Right lung (tissue), 10 donors: ENCODE measurements at places on chromosomes 4 and X.

DNA sequence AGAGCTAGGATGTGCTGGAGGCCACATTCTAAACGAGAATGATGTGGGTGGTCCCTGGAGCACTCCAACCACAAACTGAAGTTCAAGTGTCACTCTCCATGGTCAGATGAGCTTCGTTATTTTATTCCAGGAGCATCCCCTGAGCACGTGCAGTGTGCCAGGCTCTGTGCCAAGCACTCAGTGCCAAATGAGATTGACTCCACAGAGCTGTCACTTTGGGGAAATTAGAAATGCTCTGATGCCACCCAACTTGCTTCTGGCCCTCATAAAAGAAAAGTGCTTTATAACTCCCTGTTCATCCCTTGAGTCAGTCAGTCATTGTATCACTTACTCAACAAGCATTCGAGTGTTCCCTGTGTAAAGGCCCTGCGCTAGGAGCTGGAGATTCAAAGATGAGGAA, 91.2 kb downstream of the RTL5 start:
- no peak for DNase-seq

DNA sequence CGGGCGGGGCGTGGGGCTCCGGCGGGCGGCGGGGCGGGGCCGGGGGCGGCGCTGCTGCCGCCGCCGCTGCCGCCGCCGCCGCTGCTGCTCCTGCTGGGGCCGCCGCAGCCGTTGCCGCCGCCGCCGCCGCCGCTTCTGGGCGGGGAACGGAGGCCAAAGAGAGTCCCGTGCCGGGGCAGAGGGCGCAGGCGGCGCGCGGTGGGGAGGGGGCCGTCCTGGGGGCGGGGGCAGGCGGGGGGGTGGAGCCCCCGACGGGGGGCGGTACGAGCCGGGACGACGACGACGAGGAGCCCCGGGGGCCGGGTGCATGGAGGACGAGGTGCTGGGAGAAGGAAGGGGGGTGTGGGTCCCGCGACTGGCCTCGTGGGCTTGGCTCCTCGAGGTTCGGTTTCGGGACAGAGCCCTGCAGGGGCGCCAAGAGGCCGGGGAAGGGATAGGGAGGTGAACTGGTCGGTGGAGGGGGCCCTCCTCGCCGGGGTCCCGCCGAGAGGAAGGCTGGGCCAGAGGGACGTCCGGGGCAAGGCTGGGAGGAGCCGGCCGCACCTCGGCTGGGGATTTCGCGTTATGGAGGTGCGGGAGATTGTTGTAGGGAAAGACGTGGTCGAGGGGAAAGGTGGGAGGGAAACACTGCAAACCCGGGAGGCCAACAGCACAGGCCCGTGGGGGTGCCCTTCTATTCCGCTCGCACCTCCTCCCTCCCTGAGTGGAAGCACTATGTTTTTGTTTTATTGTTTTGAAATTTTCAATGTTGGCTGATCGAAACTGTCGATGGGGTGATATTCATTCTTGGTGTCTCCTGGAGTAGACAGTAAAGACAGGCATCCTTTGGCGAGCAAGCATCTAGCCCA, 1.9 kb downstream of the BCORL1 start:
- no peak for DNase-seq

GRCh38 chr4:76059750-76060149, 14.8 kb upstream of the ART3 start:
- no peak for DNase-seq

GRCh38 chr4:52995360-52996030, 133.4 kb downstream of the RASL11B start:
- DNase-seq = no peak

DNA sequence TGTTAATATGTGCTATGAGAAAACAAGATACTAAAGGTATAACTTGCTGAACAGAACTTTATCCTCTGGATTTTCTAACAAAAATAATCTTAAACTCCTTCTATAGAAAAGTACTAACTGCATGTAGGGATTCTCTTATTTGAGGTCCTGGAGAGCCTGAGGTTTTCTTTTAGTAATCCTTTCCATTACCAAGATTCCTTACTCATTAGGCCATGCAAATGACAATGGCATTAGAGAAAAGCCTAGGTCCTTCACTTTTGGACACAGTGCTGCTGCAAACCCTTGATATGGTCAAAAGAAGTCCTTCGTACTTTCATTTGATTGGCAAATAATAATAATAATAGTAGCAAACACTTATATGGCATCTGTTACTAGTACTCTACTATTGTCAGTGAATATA, 3.2 kb downstream of the MMRN1 start:
- DNase-seq = no peak

DNA sequence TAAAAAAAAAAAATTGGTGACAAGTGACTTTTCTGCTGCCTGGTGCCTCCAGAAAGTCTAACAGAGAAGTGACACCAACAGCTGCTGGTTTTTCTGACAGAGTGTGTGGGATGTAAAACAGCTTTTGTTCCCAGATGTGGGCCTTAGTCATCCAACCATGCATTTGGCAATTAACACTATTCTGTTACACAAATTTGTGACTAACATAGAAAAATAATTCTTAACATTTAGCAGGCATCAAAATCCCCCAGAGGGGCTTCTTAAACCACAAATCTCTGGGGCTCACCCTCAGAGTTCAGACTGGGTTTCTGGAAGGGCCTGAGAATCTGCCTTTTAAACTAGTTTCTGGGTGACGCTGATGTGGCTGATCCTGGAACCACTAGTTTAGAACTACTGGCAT, 100.5 kb upstream of the PCDH7 start:
- no peak for DNase-seq
